GM03348 (cell line): ENCODE measurements at places on chromosomes 3 and 15.

GRCh38 chr3:149792452-149793270 lies at the start of gene ANKUB1:
Gene ANKUB1, minus strand, starts transcription at chr3:149792554. Its CDS starts 188 bp downstream, at chr3:149792366.
- no peak for DNase-seq

DNA sequence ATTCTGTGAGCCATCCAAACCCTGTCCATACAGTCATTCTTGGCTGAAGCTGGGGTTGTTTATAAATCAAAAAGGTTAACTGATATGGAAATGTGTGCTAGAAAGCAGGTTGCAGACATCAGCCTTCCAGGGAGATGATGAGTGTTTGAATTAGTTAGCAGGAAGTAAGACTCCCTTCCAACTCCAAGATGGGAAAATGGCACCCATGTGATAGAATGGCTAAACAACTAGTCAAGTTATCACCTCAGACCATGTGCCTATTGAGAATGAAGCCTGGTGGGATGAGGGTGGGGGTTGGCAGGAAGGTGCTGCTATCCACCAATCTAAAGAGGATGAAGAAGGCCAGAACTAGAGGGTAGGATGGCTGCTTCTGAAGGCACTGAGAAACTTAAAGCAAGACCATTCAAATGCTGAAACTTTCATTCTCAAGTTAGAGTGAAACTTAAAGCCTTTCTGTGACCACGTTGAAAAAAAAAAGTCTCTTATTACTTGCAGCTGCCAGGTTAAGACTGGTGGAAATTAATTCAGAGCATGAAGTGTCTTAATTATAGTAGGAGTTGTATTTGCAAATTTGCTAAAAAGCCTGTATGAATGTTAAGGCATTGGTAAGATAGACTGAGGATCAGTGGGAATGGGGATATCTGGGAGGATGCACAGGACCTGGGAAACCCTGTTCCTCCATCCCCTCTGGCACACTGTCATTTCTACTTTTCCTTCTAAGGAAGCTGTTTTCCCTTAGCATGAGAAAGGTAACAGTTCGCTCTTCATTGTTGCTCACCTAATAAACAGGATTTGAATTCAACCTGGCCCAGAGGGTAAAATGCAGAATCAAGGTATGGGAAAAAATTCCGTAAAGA lies 36.8 kb downstream of the CCR3 start:
- DNase-seq, result no peak

- no peak for DNase-seq
These were observed 109.2 kb upstream of the FHIT start for GRCh38 chr3:61360297-61360965.

DNA sequence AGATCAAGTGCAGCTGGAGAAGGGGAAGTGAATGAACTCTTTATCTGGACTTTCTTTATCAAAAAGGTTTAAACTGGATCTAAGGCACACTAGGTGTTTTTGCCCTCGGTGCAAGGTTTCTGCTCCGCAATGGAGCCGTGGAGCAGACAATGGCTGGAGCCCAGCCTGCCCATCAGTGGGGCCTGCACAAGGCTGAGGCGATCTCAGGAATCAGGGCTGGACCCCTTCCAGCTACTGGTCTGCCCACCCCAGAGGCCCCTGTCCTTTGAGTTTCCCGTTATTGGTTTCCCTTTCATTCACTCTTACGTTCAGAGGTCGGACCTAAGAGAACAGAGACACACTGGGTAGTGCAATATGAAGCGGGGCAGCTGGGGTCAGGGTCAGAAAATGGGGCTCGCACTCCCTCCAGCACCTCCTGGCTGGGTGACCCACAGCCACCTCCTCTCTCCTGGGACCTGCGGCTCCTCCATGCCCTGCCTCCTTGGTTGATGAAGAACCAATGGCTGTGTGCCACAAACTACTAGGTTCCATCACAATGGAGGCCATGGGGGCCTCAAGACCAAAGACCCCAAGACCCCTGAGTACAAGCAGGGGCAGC lies 164.6 kb downstream of the CHSY1 start:
- DNase-seq, result no peak

DNA sequence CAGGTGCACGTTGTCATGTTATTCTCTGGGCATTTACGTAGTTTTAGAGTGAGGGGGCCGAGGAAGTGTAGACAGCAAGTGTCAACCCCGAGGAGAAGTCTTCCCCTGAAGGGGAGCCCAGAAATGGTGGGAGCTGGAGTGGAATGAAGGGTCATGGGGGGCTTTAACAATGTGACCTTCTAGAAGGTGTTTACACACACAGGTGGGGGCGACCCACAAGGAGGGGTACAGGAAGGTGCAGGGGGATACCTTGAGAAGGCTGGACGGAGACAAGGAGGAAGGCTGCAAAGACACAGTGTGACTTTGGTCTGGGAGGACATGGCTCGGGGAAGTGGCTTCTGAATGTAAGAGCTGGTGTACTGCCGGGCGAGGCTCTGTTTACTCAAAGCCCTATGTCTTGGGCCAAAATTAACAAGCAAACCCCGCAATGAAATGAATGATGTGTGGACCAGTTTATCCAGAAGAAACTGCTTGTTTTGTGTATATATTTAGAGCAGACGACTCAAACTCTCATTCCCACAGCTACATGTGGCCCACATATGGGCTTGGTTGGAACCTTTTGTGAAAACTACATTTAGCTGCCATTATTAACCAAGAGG lies 18.7 kb downstream of the TRPM1 start:
- no peak for DNase-seq

DNA sequence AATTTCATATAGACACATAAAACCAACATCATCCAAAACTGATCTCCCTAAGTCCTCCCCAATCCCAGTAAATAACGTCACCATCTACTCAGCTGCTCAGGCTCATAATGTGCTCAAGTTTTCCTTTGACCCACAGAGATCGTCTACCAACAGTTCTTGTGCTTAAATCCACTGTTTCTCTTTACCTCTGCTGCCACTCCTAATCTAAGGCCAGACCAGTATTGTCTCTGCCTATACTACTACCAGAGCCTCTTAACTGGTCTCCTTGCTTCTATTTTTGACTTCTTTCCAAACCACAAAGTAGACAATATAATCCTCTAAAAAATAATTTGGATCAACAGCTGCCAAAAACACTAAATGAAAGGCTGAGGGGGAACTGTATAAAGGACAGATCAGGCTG lies 65.3 kb downstream of the CLASP2 start:
- no peak for DNase-seq

GRCh38 chr15:35991386-35991785 lies 445.4 kb upstream of the DPH6 start:
- no peak for DNase-seq

DNA sequence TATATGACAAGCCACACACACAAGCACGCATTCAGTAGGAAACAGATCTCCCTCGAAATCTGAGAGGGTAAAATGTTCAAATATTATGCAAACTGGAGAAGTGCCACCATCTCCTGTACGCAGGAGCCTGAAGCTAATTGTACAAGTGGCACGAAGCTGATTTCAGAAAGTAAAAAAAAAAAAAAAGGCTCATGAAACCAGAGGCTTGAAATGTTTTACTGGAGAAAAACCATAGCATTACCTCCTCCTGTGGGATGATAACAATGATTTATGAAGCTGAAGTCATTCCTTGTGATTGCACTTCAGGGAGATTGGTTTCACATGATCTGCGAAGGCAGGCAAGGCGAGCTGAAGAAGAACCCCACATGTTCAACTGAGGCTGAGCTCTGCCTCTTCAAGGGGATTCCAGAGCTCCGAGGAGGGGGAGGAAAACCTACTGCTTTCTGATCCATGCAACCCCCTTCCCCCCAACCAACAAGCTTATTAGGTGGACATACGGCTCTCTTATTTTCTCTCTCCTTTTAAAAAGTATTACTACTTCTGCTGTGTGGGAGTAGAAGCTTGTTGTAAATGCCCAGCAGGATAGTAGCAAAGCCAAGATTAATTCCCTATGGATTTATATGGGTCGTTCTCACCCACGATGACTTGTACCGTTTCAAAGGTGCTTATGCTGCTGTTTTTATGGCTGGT lies 101.1 kb downstream of the GREM1 start:
- DNase-seq, result peak; percentile 55

DNA sequence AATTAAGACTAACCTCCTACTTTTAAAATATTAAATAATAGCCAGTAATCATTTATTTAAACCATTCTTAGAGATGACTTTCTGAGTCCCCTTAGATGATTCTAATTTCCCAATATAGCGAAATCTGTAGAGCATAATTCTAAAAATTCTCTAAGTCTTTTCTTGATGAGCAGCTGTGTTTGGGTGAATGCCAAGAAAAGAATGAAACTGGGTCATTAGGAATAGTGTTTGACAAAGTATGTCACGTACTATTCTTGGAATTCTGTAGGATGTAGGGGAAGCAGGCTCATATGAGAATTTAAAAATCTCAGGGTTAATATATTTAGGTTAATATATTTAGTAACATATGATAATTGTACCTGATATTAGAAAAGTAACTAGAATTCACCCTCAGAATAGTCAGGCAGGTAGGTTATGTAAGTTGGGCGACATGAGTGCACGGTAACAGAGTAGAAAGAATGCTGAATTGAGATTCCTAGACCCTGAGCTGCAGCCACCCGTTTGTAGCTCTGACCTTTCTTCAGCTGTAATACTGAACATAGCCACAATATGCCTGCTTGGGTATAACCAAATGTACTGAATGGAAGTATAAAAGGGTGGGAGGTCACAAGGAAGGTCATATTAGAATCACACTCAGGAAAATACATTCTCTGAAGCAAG lies 524.3 kb downstream of the UNC13C start:
- DNase-seq, result no peak

GRCh38 chr3:42795621-42796181 lies 8.6 kb downstream of the HIGD1A start:
- no peak for DNase-seq

DNA sequence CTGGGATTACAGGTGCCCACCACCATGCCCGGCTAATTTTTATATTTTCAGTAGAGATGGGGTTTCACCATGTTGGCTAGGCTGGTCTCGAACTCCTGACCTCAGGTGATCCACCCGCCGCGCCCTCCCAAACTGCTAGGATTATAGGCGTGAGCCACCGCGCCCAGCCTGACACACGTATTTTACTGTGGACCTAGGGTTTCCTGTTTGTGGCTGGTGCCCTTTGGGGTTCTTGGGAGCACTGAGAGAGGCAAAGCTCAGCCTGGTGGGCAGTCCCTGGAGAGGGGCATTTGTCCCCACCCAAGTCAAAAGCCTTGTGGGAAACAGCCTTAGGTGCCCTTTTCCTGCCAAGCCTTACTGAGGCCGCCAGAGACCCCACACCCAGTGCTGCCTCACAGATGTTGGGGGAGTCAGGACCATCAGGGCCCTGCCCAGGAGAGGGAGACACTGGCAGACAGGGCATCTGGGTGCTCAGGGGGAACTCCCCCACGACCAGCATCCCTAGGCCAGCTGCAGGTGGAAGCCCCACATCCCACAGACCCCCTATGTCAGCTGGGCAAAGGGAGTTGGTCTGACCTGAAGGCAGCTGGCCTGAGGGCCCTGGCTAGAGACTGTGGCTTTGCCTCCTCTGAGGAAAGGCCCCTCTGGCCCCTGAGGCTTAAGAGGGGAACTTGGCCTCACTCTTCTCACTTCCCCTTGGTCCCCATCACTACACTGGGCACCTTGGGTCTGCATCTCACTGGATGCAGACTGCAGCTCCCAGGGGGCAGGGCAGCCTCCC lies 35.1 kb downstream of the DNAH1 start:
- no peak for DNase-seq

GRCh38 chr3:177642804-177643125 lies 445.5 kb upstream of the TBL1XR1 start:
- DNase-seq, result no peak

GRCh38 chr3:89314454-89315098 lies 207.2 kb downstream of the EPHA3 start:
- DNase-seq, result peak; percentile 13

DNA sequence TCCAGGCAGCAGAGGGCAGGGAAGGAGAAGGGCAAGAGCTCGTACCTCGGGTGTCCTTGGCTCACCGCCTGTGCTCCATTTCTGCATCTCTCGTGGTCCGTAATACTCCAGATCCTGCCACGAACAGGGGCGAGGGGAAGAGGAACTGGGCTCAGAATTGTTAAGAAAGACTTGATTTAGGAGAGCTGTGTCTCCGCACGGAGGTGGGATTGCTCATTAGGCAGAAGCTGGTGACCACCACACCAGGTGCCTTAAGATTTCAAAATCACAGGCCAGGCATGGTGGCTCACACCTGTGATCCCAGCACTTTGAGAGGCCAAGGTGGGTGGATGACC lies 37.2 kb upstream of the BDH1 start:
- no peak for DNase-seq

GRCh38 chr3:42743204-42743995 lies 29.7 kb downstream of the CCDC13 start:
- DNase-seq, result no peak

- no peak for DNase-seq
These were observed 34.3 kb downstream of the U2SURP start for GRCh38 chr3:143035466-143036211.

GRCh38 chr15:59976480-59977271 lies 27.4 kb upstream of the FOXB1 start:
- DNase-seq, result no peak

GRCh38 chr3:41477399-41478014 lies 278.2 kb downstream of the CTNNB1 start:
- no peak for DNase-seq

GRCh38 chr3:135908225-135908624 lies 57.3 kb upstream of the PPP2R3A start:
- no peak for DNase-seq

DNA sequence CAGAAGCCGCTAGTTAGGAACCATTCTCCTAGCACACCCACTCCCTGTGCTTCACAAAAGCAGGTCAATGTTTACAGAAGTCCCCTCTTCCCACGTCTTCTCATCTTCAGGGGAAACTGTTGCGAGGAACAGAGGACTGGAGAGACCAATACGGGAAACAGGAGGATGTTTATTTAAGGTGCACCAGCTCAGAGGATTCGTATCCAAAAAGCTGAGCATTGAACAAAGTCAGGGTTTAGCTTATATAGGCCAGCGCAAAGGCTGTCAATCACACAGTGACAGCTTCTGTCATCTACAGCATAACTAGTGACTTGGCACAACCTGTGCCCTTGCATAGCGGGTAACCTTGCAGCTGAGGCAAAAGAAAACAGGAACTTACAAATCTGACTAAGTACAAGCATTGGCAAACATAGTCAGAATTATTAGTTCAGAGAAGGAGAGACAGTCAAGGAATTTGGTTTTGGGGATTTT lies 61.3 kb downstream of the ZDHHC19 start:
- DNase-seq, result no peak

DNA sequence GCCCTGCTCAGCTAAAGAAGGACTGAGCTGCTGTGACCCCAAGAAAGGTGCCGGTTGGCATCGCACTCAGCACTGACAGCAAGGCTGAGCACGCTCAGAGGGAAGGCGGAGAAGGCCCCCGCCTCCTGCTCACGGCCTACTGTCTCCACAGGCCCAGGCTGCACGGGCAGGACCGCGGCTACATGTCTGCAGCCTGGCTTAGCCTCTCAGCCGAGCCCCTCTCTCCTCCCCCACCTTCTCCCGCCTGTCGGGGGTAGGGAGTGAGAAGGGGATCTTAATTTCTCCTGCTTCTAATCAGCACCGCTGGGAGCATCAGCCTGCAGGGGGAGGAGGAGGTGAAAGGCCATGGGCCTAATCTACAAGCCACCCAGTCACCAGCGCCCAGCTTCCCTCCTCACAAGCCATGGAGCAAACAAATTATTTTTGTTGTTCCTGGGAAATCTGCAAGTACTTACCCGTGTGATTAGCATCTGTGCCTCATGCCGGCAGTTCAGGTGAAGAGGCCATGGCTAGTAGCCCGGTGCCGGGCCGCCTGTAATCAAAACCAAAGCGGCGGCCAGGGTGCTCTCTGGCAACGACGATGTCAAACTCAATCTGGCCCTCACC lies 68.1 kb downstream of the EPHB3 start:
- DNase-seq, result no peak

- DNase-seq, result peak; percentile 74
These were observed 2.0 kb upstream of the BHLHE40 start for GRCh38 chr3:4977001-4977852.
